Small intestine (tissue), 16 donors: ENCODE measurements at places on chromosomes 7 and 10. TPM values are rescaled to one million over a fixed set of nuclear protein-coding genes. Genes with fewer than 3 reads are reported as not detected.

ADARB2 gene
- 1.8 TPM for polyA plus RNA-seq

- peak; percentile 53 for DNase-seq
- no peak overlapping the region for H3K4me3 ChIP-seq
- H3K4me1 ChIP-seq = no peaks in the 10 kb centered on the region
- no peaks in the 10 kb centered on the region for H3K36me3 ChIP-seq
Observed at GRCh38 chr10:25725917-25726716, 207.9 kb upstream of the MYO3A start.

GRCh38 chr7:153443032-153443701 lies 609.0 kb upstream of the DPP6 start:
- no peaks in the 10 kb centered on the region for H3K27me3 ChIP-seq
- H3K27ac ChIP-seq = no peak overlapping the region
- no peak overlapping the region for H3K4me3 ChIP-seq
- H3K36me3 ChIP-seq = no peaks in the 10 kb centered on the region

COL28A1 gene
- 1.1 TPM for polyA plus RNA-seq

DNA sequence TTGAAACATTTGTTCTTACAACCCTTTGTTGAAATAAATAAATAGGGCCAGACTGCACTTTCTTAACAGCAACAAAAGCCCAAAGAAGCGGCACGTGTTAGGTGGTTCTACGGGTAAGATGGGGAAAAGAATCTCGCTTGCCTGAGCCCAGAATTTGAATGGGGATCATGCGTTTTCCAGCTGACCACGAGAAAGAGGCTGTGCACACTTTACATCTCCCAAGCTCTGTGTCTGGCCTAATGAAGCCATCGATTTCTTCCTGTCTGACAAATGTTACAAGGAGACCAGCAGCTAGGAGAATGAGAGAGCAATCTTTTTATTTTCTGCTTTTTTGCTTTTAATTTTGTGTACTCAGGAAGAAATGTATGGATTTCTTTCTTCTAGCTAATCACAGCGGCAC lies 52.2 kb downstream of the FRMD4A start:
- H3K4me1 ChIP-seq = no peaks in the 10 kb centered on the region
- no peak overlapping the region for H3K27ac ChIP-seq
- DNase-seq = no peak
- H3K27me3 ChIP-seq = no peaks in the 10 kb centered on the region

DNA sequence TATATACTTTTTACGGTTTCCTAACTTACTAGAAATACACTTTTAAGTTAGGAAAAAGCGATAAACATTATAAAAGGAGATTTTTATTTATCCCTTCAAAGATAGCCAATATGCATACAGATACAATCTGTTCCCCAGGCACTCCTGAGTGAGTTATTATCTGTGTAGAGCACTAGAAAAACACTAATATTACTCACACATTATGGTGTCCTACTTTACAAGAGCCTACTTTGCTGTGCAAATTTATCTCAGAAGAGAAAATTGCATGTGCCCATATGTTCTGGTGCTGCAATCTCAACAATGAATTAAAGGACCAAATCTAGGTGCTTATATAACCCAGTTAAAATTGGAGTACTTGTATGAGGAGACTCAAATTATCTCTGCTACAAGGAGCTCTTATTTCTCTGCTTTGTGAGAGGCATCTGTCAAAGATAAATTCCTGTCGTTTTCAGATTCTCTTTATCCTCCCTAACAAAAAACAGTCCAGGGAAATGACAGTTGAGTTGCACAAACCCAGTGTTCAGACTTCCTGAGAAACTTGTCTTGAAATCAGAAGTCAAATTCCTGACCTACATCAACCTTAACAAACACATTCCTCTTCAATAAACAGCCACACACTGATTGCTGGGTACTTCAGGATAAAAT lies 28.9 kb downstream of the CPA1 start:
- H3K4me3 ChIP-seq = no peak overlapping the region
- no peak overlapping the region for H3K27ac ChIP-seq
- no peaks in the 10 kb centered on the region for H3K36me3 ChIP-seq
- H3K4me1 ChIP-seq = peaks cover 11% of the 10 kb centered on the region
- no peaks in the 10 kb centered on the region for H3K27me3 ChIP-seq

- no peaks in the 10 kb centered on the region for H3K36me3 ChIP-seq
- H3K4me1 ChIP-seq = no peaks in the 10 kb centered on the region
- no peak for DNase-seq
- no peak overlapping the region for H3K4me3 ChIP-seq
- no peaks in the 10 kb centered on the region for H3K27me3 ChIP-seq
- no peak overlapping the region for H3K27ac ChIP-seq
Observed at GRCh38 chr7:84452618-84453017, 258.0 kb upstream of the SEMA3A start.

SPDYE11 gene
- not detected for polyA plus RNA-seq

DNA sequence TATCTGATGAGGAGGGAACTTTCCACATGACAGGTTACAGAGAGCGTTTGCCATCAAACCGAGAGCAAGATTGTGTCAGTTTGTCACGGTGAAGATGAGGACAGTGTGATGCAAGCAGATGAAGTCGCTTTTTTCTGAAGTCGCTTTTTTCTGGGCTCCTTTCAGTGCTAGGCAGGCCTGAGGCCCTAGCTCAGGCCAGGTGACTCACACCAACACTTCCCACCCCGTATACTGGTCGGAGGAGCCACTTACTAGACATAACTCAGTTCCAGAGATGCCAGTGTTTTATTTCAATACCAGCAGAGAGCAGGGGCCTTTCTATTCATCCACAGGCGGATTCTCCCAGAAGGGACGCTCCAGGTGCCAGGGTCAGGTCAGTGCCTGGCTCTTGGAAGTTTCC lies 58.9 kb downstream of the SFMBT2 start:
- H3K27me3 ChIP-seq = no peaks in the 10 kb centered on the region
- DNase-seq = no peak
- H3K4me3 ChIP-seq = no peak overlapping the region
- H3K4me1 ChIP-seq = no peaks in the 10 kb centered on the region

DNA sequence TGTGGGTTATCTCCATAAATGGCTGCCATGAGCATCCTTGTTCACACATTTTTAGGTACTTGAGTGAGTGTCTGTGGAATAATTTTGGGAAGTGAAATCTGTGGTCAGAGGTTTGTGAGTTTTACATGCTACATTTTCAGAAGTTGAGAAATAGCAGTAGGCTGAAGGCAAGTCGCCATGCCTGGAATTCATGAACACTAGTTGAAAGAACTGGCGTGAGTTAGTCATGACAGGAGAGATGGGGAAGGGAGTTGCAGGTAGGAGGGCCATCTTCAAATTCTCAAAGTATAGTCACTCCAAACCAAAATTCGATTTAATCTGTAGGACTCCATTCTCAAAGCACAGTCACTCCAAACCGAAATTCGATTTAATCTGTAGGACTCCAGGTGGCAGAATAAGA lies 89.6 kb downstream of the EGFR start:
- no peaks in the 10 kb centered on the region for H3K36me3 ChIP-seq
- no peak overlapping the region for H3K4me3 ChIP-seq
- H3K27ac ChIP-seq = no peak overlapping the region
- no peak for DNase-seq
- peaks cover 4% of the 10 kb centered on the region for H3K4me1 ChIP-seq
